Suprapubic skin (tissue), 4 donors: ENCODE measurements at places on chromosomes 5 and 9.

GRCh38 chr5:139664086-139664693 is 16.0 kb downstream of the CXXC5 start:
- no peak for DNase-seq

GRCh38 chr5:126921241-126922091 is 108.9 kb downstream of the MARCHF3 start:
- DNase-seq: no peak

DNA sequence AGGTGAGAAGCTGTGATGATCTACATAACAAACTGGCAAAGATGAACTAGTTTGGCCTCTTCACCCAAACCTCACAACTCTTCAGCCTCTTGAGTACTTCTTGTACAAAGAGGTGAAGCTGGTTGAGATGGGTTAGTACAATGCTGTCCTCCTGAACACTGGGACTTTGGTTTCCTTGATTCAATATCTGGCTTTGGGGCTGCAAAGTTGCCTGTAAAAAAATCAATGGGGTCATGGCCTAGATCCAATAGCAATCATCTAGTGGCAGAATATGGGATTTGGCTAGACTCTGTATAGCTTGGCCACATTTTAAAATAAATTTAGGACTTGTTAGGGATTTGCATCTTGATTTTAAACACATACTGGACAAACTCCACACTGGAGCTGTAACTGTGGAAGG is 179.1 kb downstream of the ADAMTS12 start:
- DNase-seq: no peak

DNA sequence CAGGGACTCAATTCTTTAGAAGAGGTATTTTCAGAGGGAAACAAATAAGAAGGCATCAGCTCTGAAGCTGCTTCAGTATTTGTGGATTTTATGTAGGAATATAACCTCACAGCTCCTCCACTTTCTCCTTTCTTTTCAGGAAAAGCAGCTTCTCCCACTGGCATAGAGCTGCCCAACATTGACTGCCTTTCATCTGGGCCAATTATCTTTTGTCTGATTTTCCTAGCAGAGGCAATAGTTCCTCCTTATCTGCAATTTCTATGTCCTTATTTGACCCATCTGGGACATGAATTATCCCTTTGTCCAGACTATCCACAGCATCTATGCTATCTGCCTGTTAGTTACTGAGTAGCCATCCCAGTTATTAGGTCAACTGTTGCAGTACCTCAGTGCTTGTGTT is 1671.2 kb upstream of the ACO1 start:
- no peak for DNase-seq

DNA sequence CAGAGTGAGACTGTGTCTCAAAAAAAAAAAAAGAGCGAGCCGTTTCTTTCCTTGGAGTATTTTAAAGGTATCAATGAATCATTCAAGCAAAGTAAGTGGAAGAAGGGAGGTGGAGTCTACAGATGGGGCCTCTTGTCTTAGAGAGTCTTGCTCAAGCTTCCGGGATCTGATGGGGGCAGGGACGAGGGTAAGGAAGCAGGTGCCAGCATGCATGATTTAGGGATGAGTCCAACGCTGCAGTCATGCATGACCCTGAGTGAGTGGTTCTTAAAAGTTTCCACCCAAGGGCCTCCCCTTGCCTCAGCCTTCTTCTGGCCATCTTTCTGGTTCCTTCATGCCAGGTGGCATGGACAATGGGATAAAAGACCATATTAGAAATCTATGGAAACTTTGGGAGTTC is 79.6 kb downstream of the MYO10 start:
- DNase-seq: no peak

GRCh38 chr5:39057734-39058133 is 16.5 kb downstream of the RICTOR start:
- no peak for DNase-seq

- DNase-seq: no peak
Measured at GRCh38 chr9:136984464-136985026, 1.8 kb downstream of the LCNL1 start.

DNA sequence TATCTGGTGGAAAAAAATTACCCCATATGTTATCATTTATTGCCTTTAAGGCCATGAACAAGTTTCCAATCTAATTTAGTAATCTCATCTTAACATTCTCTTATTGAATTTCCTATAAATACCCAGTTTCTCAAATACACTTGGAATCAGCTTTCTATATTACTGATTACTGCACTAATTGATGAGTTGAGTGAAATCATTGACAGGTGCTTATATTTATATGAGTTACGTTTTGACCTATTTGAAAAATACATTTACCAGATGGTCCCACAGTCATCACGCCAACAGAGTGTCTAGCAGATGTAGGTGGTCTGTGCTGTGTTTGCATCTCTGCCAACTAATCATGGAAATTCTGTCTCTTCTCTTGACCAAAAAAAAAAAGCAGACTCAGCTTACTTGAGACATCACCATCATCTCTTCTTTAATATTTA is 307.3 kb upstream of the NREP start:
- DNase-seq: no peak

DNA sequence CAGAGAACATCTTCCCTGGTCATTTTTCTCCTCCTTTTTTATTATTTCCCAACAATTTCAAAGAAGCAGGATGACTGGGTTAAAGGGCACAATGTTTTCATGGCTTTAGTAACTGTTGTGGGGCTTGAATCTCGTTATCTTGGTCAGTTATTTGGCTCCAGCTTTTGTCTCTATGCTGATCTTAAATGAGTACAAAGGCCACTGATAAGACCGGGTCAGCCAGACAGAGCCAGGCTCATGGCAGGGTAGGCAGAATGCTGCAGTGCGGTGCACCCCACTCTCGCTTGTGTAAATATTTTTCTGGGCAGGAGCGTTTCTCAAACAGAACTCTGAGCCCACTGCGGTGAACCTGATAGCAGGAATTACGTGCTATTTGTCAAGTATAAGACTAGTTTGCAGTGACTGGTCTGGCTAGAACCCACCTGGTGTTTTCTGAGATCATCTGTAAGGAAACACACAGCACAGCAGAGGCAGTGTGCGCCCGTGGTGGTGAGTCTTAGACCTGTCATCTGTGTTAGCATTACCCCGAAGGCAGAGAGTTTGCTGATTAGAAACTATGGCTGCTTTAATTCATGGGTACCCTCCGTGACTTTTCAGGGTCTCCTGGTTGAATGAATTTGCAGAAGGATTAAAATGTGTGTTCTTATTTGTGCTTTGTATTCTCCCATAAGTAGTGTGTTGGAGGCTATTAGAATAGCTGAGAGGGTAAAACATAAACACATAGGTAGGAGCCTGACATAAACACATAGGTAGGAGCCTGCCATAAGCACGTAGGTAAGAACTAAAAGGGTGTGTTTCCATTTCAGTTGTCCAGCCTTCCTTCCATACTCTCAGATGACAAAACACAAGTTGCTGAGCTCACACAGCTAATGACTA is 158.6 kb upstream of the DMRT1 start:
- no peak for DNase-seq

DNA sequence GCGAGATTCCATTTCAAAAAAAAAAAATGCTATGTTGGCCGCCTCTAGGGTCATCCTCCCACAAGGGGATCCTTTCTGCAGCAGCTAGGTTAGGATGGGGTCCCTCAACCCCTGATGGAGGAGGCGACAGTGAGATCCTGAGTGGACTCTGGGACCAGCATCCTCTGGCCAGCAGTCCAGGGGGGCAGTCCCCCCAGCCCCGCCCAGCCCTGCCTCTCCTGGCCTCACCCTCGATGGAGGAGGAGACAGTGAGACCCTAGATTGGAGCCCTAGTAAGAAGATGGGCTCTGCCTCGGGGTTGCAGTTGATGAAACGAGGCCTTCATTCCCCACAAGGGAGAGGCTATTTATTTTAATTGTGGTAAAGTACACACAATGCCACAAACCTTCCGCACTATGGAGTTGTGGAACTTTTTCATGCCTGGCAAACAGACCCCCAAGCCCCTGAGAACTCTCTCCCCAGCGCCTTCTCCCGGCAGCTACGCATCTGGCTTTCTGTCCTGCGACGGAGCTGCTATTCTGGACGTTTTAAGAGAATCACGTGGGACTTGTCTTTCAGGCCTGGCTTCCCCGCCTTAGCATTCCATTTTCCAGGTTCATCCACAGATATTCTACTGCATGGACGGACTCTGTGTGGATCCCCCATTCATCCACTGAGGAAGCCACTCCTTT is 15.8 kb downstream of the VAV2 start:
- no peak for DNase-seq

- no peak for DNase-seq
Measured at GRCh38 chr9:105219291-105219805, 25.1 kb upstream of the SLC44A1 start.

- no peak for DNase-seq
Measured at GRCh38 chr9:1454616-1455347, 404.6 kb downstream of the DMRT2 start.

- no peak for DNase-seq
Measured at GRCh38 chr5:172164769-172165212, 23.2 kb downstream of the STK10 start.

DNA sequence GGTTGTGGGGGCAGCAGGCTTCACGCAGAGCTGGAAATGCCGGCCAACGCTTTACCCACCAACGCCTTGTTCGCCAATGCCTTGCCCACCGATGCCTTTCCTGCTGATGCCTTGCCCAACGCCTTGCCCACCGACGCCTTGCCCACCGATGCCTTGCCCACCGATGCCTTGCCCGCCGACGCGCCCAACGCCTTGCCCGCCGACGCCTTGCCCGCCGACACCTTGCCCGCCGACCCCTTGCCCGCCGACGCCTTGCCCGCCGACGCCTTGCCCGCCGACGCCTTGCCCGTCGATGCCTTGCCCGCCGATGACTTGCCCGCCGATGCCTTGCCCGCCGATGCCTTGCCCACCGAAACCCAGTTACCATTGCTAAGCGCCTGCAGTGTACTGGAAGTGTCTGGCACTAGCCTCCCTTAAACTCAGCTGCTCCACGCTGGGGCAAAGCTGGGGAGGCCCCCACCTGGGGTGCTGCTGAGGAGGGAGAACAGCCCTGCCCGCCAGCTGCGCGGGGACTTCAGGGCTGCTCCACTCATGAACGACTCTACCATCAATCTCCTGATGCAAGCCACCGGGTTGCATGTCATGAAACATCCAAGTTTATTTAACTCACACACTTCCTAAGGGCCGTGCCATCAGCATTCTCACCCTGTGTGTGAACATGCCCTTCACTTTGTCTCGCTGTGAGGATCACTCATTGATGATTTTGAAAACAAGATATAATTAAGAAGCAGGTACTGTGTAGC is 1.8 kb downstream of the SLC6A18 start:
- DNase-seq: no peak

GRCh38 chr5:132651838-132652469 is 6.0 kb upstream of the IL13 start:
- DNase-seq: no peak

DNA sequence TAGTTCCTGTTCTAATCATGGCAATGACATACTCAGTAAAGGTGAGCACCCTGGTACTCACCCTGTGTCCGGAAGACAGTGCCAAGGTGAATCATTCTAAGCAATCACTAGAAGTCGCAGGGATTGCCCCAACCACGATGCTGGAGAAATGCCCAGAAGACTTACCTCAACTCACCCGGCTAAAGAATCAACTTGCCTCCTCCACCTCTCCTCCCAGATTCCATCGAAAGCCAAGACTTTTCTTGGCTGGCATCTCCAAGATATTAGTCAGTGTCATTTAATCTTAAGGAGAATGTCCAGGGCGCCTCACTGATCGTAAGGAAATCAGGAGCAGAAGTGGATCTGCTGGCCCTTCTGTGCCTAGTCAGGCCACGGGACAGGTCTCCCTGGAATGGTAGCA is 204.9 kb downstream of the ERCC6L2 start:
- no peak for DNase-seq

DNA sequence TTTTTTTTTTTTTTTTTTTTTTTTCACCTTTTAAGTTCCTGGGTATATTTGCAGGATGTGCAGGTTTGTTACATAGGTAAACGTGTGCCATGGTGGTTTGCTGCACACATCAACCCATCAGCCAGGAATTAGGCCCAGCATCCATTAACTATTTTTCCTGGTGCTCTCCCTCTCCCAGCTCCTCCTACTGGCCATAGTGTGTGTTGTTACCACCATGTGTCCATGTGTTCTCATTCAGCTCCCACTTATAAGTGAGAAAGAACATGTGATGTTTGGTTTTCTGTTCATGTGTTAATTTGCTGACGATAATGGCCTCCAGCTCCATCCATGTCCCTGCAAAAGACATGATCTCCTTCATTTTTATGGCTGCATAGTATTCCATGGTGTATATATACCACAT is 350.5 kb downstream of the MAN2A1 start:
- no peak for DNase-seq

DNA sequence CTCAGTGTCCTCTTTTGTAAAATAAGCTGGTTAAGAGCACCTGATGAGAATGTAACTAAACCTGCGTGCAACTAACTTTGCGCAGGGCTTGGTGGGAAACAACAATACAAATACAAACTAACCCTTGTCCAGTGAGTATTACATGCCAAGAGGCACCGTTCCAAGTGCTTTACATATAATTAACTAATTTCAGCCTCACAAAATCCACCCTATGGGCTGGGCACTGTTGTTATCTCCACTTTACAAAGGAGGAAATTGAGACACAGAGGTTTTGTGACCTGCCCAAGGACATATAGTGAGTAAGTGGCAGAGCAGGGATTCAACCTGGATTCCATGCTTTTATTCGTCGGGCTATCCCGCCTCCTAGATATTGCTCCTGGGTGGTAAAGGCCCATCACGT is 26.2 kb upstream of the TNIP1 start:
- DNase-seq: no peak

GRCh38 chr5:51632793-51633192 is 249.5 kb downstream of the ISL1 start:
- DNase-seq: no peak

- DNase-seq: no peak
Measured at GRCh38 chr5:83714810-83715209, 5.8 kb downstream of the HAPLN1 start.

GRCh38 chr5:156476678-156477077 is 149.7 kb downstream of the SGCD start:
- no peak for DNase-seq

DNA sequence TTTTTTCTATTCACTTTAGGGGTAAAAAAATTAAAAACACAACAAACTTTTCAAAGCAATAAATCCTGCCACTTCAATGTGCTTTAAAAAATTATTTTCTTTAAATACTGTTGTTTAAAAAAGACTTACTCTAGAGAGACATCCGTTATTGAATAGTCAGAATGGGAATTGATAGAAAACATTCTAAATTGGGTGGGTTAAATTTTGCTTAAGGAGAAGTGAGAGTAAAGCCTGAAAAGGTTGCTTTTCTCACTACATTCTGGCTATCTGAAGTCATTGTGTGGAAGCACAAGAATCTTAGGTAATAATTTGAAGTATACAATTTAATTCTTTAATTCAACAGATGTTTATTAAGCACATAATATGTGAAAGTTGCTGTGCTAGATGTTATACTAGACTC is 509.3 kb downstream of the NR2F1-AS1 start:
- DNase-seq: no peak

- DNase-seq: no peak
Measured at GRCh38 chr9:97311798-97312500, 4.5 kb downstream of the CCDC180 start.
